Neural progenitor cell (in vitro differentiated cells): ENCODE measurements at places on chromosomes 7 and 10.

DNA sequence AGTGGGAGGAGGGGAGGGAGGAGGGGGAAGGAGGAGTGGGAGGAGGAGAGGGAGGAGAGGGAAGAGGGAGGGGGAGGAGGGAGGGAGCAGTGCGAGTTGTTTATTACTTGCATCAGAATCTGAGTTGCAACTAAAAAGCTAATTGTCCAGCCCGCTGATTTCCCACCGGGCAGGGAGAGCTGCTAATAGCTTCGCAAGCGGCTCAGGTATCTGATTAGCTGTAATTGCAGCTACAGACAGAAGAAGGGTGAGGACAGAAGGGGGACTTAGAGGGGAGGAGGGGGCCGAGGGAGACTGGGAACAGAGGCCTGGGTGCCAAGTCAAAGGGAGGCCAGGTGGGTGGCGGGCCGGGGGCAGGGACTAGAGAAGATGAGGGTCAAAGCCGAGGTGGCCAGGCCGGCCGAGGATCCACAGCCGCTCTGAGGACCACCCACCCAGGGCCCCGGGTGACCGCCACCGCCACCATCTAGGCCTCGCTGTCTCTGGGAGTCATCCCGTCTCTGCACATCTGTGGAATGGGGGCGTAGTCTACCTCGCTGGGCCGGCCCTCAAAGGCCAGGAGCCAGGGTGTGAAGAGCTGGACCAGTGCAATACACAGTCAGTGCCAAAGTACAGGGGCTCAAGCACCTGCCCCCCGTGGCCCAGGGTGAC lies 54.2 kb downstream of the MICALL2 start:
- DNase-seq: peak; percentile 51

DNA sequence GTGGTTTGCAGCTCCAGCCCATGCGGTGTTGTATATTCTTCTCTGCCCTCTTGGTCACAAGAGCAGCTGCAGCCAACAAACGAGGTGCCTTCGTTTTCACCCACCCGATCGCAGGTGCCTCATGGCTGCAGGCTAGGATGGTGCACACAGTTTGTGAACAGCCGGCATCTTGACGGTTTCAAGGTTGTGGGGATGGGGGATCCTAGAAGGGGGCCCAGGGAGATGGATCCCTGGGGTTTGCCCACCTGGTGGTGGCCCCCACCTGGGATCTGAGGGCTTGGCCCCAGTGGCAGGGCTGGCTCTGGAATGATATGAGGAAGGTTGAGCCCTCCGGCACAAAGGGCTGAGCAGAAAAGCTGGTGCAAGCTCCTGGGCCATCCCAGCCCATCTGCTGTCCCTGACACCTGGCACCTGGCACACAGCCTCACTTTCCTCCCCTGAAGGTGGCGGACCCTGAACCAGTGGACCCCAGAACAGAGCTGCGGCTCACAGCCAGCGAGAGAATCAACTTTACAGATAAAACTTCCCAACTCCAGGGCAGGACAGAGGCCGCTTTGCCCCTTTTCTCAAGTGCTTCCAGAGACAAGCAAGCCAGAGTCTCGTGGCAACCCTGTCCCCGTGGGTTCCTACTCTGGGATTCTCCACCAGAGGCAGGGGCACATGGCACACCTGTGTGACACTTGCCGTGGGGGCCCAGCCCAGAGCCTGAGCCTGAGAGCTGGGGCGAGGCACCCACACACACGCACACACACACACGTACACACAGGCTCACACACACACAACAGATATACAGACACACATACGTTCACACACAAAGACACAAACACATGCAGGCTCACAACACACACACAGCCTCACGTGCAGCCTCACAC lies 177.3 kb upstream of the PPP2R2D start:
- no peak for DNase-seq

- peak; percentile 77 for DNase-seq
Measured at GRCh38 chr10:101014230-101014884, 14.7 kb downstream of the LZTS2 start.

GRCh38 chr7:145053781-145054180 lies 217.9 kb upstream of the TPK1 start:
- no peak for DNase-seq

GRCh38 chr10:61882621-61883370 lies 18.7 kb upstream of the ARID5B start:
- no peak for DNase-seq
